ENCODE measurements at places on chromosomes 16 and 17.

DNA sequence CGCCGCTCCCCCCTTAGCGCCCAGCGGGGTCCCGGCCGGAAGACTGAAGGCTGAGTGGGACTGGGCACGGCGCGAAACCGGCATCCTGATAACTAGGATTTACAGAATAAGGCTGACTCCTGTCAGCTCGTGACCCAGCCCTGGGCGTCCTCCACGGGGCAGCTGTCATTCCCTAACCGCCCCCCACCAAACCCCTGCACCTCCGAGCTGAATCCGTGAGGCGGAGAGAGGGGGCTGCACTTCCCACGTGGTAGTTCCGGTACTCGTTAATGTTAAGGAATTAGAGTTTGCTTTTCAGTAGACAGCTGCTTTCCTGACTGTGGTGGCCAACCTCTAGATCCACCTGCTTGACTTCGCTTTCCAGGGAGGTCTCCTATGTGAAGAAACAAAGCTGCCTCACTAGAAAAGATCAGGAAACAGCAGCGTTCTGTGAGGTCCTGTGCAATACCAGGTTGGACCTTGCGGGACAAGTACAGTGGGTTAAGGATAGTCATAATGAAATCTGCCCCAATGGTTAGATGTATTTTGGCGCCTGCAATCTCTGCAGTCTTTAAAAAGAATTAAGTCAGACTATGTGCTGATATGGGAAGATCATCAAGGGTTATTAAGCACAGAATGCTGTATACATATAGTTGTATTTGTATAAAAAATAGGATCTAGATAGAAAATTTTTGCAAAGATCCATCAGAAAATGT lies 1.1 kb upstream of the WBP2 start:
- no peak for DNase-seq

DNA sequence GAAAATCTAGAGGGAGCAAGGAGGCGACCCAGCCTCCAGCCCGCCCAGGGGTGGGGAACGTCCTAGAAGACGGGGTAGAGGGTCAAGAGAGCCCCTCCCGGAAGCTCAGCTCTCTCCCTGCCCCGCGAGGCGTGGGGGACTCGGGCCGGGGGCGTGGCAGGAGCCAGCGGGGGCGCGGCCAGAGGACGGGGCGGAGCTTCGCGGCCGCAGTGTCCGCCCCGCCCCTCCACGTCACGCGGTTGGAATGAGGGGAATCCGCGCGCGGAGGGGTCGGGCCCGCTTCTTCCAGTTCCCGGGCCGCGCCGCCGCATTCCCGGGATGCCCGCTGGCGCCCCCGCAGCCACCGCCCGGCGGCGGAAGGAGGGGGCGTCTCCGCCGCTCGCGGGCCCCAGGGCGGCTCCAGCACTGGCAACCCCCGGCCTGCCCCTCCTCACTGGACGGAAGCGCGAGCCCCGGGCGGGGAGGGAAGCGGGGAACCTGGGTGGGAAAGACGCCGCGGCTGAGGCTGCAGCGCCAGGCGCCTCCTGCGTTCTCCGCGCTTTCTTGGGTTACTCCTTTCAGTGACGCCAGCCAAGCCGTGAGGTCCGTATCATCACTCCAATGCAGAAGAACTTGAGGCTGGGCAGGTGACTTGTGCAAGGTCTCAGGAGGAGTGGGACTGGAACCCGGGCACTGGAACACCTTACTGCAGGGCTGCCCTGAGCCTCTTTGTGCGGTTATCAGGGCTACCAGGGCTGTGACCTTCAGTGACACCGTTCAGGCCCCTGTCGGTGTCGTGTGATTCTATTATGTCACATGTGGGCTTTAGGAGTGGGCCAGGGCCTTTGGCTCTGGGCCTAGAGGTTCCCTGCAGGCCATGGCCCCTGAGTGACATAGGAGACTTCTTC lies 4.3 kb downstream of the MYO1C start:
- peak; percentile 10 for DNase-seq

GRCh38 chr17:14630046-14630445 lies 329.2 kb downstream of the HS3ST3B1 start:
- no peak for DNase-seq

GRCh38 chr17:9071016-9071415 lies 49.7 kb downstream of the NTN1 start:
- DNase-seq = no peak

- DNase-seq = peak; percentile 31
Observed at GRCh38 chr17:62163847-62164246, 98.8 kb upstream of the MED13 start.

DNA sequence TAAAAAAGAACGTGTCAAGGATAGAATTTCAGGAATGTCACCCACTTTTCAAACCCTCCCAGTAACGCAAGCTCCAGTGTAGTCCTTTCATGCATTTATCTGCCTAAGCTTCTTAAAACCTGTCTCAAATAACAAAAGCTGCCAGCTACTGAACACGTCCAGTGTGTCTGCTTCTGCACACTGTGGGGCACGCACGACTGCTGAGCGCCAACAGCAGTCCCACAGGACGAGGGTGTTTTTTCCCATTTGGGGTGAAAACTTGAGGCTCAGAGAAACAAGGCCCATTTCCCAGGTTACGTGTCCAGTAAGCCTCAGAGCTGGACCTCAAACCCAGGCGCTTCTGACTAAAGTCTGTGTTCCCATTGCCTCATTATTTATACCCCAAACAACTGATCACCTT lies 17.2 kb downstream of the NTAN1 start:
- no peak for DNase-seq

DNA sequence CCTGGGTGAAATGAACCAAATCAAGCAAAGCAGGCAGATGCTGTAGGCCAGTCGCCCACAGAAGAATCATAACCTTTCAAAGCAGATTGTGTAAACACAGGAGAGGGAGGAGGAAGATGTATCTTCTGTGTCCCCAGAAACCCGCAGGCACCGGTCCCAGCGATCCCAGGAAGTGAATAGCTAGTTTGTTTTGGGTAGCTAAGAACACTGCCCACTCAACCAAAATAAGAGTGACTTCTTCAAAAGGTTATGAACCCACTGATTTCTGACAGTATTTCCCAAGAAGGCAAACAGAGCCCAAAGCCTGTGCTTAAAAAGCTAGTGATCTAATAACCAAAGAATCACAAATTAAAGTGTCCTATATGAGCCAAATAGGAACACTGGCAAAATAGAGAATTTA lies 67.8 kb downstream of the GRIN2A start:
- no peak for DNase-seq

- no peak for DNase-seq
Observed at GRCh38 chr17:31508288-31509094, 117.0 kb downstream of the RAB11FIP4 start.

DNA sequence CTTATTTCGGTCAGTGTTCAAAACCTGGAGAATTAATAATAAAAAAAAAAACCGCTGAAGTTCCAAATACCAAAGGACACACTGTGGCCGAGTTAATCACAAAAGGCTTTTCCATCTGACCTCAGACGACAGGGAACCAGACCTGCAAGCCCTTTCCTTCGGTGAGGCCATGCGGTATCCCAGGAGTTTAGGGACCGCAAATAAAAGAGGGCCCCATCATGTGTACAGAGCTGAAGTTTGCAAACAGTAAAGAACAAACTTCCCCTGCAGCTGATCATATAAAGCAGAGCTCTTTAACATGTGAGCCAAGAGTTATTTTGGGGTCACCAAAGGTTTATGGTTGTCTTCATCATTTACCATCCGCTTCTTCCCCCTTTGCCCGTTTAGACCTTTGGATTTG lies 33.0 kb upstream of the FOXJ1 start:
- no peak for DNase-seq

GRCh38 chr17:78442648-78443218 lies 64.3 kb downstream of the PGS1 start:
- DNase-seq = no peak

DNA sequence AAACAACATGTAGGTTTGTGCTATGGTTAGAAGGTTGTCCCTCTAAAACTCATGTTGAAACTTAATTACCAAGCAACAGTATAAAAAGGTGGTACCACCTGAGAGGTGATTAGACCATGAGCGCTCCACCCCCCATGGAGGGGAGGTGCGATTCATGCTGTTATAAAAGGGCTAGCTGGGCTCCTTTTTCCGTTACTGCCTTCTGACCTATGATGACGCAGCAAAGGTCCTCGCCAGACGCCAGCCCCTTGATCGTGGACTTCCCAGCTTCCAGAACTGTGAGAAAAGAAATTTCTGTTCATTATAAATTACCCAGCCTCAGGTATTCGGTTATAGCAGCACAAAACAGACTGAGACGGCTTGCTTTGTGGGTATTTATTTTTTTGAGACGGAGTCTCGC lies 167.8 kb downstream of the SNX29 start:
- DNase-seq = no peak

- DNase-seq = no peak
Observed at GRCh38 chr17:82366749-82367148, 4.8 kb upstream of the UTS2R start.

GRCh38 chr17:66791347-66791746 lies 43.6 kb upstream of the CACNG5 start:
- DNase-seq = no peak

DNA sequence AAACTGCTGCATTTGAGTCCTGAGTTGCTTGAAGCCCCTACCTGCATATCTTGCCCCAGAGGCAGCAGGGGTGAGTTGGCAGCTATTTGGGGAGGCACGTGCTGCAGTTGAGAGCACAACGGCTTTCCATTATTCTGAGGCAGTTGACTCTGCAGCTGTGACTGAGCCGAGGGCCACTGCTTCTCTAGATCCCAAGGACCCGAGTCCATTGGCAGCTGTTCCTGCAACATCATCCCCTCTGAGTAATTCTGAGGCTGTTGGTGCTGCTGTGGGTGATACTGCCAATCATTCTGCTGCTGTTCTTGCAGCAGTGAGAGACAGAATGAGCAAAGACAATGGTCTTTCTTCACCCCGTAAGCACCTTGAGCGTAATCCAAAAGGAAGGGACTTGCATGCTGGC lies 12.7 kb downstream of the TERF2IP start:
- no peak for DNase-seq

- peak; percentile 48 for DNase-seq
Observed at GRCh38 chr17:40303009-40303657, 5.8 kb upstream of the RARA start.

- DNase-seq = no peak
Observed at GRCh38 chr17:12737740-12738469, 51.4 kb upstream of the ARHGAP44 start.

GRCh38 chr16:19228052-19228451 lies 57.5 kb upstream of the CLEC19A start:
- DNase-seq = no peak

GRCh38 chr17:62986549-62986948 lies 20.5 kb downstream of the TANC2 start:
- no peak for DNase-seq

- no peak for DNase-seq
Observed at GRCh38 chr16:83713597-83713996, 94.2 kb upstream of the HSBP1 start.

- DNase-seq = no peak
Observed at GRCh38 chr17:62179525-62180161, 114.6 kb upstream of the MED13 start.

DNA sequence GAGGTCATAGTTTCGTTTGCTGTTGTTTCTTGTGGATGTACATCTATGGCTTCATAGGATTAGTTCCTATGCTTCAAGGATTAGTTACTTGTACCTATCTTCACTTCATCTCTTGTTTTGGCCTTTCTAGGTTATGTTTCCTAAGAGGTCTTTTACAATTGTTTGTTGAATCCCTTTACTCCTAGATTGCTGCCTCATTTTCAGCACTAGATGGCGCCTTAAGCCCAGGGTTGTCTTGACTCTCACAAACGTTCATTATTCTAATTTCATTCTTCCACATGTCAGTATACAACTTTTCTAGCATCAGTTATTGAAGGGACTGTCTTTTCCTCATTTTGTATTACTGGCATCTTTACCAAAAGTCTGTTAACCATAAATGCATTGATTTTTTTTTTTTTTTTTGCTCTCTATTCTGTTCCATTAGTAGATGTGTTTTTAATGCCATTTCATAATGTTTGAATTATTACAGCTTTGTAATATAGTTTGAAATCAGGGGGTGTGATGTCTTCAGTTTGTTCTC lies 45.0 kb upstream of the NACA2 start:
- peak; percentile 61 for DNase-seq

DNA sequence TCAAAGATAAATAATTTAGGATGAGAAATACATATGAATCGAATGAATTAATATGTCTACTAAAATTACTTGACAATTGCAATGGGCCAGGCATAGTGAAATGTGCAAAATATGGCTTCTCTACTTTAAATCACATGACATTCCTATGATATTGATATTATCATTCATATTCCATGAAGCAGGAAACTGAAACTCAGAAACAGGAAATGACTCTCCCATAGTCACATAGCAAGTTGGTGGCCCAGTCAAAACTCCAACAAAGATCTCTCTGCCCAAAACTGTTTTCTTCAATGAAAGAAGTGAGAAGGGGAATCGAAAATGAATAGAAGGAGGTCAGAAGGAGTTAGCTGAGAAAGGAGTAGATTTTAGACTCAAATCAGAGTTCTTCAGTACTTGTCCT lies 272.2 kb downstream of the CDH8 start:
- no peak for DNase-seq

GRCh38 chr17:42687707-42688320 lies 5.5 kb downstream of the CNTNAP1 start:
- no peak for DNase-seq

DNA sequence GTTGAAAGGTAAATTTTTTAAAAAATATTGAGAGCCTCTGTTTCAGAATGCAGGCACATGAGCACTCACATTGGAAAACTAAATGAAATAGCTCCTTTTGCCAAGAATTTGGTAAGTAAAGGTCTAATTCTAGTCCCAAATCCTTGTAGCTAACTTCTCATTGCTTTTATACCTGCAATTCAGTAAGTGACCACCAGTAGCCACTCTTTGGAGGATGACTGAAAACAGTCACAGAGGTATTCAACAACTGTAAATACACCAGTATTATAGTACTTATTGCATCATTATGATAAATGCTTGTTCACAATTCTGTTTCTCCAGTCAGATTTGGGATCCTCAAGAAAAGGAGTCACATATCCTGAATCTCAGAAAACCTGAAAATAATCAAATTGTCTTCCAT lies 562.4 kb upstream of the CDH11 start:
- DNase-seq = no peak

- peak; percentile 51 for DNase-seq
Observed at GRCh38 chr17:68456339-68457167, 743 bp downstream of the WIPI1 start.

DNA sequence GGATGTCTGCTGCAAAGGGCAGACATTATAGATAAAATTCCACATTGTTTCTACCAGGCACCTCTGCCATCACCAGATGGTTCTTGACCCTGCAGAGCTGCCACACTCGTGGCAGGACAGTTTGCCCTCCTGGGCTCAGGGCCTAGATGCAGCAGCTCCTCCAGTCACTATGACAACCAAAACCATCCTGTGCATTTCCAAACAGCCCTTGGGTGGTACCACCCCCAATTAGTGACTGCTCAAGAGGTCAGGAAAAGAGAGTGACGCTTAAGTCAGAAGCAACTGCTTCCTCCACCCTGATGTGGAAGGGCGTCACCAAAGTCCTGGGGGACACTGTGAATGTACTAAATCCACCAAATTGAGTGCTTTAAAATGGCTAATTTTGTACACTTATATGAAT lies 109.2 kb downstream of the C16orf95 start:
- no peak for DNase-seq

- DNase-seq = peak; percentile 61
Observed at GRCh38 chr17:27996202-27997043, 46.1 kb upstream of the NLK start.

- DNase-seq = peak; percentile 78
Observed at GRCh38 chr16:51607201-51607651, 456.2 kb upstream of the SALL1 start.

GRCh38 chr16:85550953-85551924 lies 61.9 kb upstream of the GSE1 start:
- no peak for DNase-seq

All from NCI-H1105 treated with DMSO at 0.1 percent for 48 hours (cell line).